ENCODE measurements at places on chromosomes 6 and 20.

DNA sequence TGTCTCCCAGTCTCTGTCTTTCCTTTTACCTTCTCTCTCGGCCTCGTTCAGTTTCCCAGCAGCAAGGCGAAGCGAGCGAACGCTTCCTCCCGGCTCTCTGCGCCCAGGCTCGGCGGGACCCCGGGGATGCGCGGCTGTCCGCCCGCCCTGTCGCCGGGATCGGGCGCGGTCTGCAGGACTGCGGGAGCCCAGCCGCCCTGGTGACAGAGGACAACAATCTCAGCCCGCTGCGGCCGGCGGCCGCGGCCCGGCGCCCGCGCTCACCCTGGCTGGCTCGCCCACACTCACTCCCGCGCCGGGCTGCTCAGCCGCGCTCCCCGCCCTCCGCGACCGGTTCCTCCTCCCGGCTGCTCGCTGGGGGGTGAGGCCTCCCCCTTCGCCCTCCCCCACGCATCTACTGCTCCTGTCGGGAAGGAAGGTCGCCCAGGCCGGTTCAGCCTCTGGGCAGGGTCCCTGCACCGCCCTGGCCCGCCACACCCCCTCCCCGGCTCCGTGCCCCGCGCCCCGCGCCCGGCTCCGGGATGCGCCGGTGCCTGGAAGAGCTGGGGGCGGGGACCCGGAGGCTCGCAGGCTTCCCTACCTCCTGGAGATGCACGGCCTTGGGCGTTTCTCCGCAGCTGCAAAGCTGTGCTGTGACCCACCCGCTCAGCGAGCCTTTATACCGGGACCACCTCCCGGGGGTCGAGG, 410 bp downstream of the SYNE1 start:
- H3K4me1 ChIP-seq = peaks cover 20% of the 10 kb centered on the region
- DNase-seq = no peak
- H3K27me3 ChIP-seq = peaks cover 40% of the 10 kb centered on the region
- peak overlapping the region; percentile 64 for H3K4me3 ChIP-seq
- no peaks in the 10 kb centered on the region for H3K36me3 ChIP-seq
- peak overlapping the region; percentile 18 for H3K27ac ChIP-seq

- H3K27ac ChIP-seq = no peak overlapping the region
- H3K4me1 ChIP-seq = peaks cover 17% of the 10 kb centered on the region
- no peaks in the 10 kb centered on the region for H3K27me3 ChIP-seq
- H3K36me3 ChIP-seq = no peaks in the 10 kb centered on the region
These were observed 142.9 kb downstream of the CDC5L start for GRCh38 chr6:44530209-44530909.

- peaks cover 24% of the 10 kb centered on the region for H3K27me3 ChIP-seq
- H3K4me3 ChIP-seq = no peak overlapping the region
- H3K27ac ChIP-seq = no peak overlapping the region
These were observed 15.9 kb upstream of the ITPR3 start for GRCh38 chr6:33604941-33605854.

- no peak for DNase-seq
- no peaks in the 10 kb centered on the region for H3K27me3 ChIP-seq
- no peak overlapping the region for H3K27ac ChIP-seq
- no peak overlapping the region for H3K4me3 ChIP-seq
- peaks cover 2% of the 10 kb centered on the region for H3K36me3 ChIP-seq
These were observed 61.2 kb upstream of the SUPT3H start for GRCh38 chr6:45438849-45439406.

DNA sequence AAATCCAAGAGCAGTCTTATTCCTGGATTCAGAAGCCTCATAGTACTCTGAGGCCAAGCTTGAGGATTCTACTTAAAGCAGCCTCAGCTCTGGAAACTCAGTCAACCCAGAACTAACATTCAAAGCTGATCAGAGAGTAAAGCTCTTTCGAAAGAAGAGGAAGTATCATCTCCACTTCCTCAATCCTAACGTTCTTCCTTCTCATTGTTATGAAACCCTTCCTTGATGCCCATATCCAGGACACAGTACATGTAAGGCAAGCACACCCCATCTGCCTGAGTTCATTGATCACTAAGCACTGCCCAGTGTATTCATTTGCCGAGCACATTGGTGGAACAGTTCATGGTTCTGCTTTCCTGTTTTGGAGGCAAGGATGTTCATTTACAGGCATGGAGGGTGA, at the start of gene IPCEF1:
Gene IPCEF1 (minus strand): TSS at position 114 of the 400 bp plus-strand sequence. CDS start 90,856 bp downstream, outside the sequence.
- H3K36me3 ChIP-seq = no peaks in the 10 kb centered on the region
- no peak within 1 kb of the TSS for H3K27ac ChIP-seq
- no peaks in the 10 kb centered on the region for H3K27me3 ChIP-seq
- H3K4me1 ChIP-seq = peaks cover 41% of the 10 kb centered on the region
- no peak within 1 kb of the TSS for H3K4me3 ChIP-seq
- DNase-seq = no peak

DNA sequence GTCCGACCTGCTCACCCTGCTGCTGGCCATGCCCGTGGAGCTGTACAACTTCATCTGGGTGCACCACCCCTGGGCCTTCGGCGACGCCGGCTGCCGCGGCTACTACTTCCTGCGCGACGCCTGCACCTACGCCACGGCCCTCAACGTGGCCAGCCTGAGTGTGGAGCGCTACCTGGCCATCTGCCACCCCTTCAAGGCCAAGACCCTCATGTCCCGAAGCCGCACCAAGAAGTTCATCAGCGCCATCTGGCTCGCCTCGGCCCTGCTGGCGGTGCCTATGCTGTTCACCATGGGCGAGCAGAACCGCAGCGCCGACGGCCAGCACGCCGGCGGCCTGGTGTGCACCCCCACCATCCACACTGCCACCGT, 885 bp downstream of the NTSR1 start:
- no peak overlapping the region for H3K27ac ChIP-seq
- peaks cover 7% of the 10 kb centered on the region for H3K4me1 ChIP-seq
- H3K36me3 ChIP-seq = no peaks in the 10 kb centered on the region
- H3K27me3 ChIP-seq = peaks cover 38% of the 10 kb centered on the region
- no peak overlapping the region for H3K4me3 ChIP-seq

GRCh38 chr6:78400076-78400475, 467.3 kb upstream of the IRAK1BP1 start:
- no peaks in the 10 kb centered on the region for H3K36me3 ChIP-seq
- DNase-seq = no peak
- no peak overlapping the region for H3K27ac ChIP-seq
- H3K27me3 ChIP-seq = no peaks in the 10 kb centered on the region
- no peak overlapping the region for H3K4me3 ChIP-seq
- no peaks in the 10 kb centered on the region for H3K4me1 ChIP-seq

GRCh38 chr20:58148891-58149290, 79.6 kb downstream of the ANKRD60 start:
- H3K36me3 ChIP-seq = no peaks in the 10 kb centered on the region
- DNase-seq = no peak
- no peaks in the 10 kb centered on the region for H3K4me1 ChIP-seq
- no peak overlapping the region for H3K27ac ChIP-seq
- no peak overlapping the region for H3K4me3 ChIP-seq

DNA sequence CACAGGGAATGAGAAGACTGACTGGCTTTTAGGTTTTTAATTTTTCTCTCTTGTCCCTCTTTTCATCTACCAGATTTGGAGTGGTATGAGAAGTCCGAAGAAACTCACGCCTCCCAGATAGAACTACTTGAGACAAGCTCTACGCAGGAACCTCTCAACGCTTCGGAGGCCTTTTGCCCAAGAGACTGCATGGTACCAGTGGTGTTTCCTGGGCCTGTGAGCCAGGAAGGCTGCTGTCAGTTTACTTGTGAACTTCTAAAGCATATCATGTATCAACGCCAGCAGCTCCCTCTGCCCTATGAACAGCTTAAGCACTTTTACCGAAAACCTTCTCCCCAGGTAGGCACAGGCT, 644 bp downstream of the MAD2L1BP start:
- DNase-seq = peak; percentile 52
- peak overlapping the region; percentile 93 for H3K27ac ChIP-seq
- peaks cover 46% of the 10 kb centered on the region for H3K36me3 ChIP-seq
- peaks cover 45% of the 10 kb centered on the region for H3K4me1 ChIP-seq
- H3K4me3 ChIP-seq = peak overlapping the region; percentile 94

DNA sequence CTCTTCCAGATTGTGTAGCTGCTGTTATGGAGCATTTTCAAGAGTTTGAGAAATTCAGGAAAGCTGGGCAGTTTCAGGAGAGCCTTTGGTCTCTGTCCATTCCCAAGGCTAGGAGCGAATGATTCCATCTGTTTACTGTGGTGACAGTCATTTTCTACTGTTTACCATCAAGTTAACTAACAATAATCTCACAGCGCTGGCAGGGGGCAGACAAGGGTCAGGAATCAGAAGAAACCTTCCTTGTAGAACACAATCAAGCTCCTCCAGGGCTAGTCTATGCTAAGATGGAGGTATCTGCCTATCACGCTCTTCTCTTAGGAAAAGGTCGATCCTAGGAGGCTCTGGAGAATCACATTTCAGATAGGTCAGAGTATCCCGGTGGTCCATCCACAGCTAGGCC, 293.9 kb downstream of the KIF16B start:
- H3K4me3 ChIP-seq = no peak overlapping the region
- DNase-seq = no peak
- H3K36me3 ChIP-seq = no peaks in the 10 kb centered on the region
- no peak overlapping the region for H3K27ac ChIP-seq
- H3K27me3 ChIP-seq = no peaks in the 10 kb centered on the region

DNA sequence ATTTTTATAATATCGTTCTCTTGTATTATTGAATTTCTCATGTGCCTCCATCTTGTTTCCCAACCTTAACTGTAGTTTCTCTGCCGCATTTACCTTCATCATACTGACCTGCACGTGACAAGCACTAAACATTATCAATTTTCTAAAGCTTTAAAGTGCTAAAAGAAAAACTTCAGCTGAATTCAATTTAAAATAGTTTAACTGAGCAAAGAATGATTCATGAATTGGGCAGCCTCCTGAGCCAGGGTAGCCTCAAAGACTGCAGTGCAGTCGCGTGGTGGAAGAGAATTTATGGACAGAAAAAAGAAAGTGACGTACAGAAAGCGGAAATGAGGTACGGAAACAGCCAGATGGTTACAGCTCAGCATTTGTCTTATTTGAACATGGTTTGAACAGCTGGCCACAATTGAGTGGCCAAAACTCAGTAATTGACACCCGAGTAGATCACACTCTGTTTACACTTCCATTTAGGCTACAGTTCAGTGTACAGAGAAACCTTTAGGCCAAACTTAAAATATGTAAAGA, 4.2 kb upstream of the ZDHHC14 start:
- peaks cover 8% of the 10 kb centered on the region for H3K4me1 ChIP-seq
- H3K36me3 ChIP-seq = no peaks in the 10 kb centered on the region
- peaks cover 9% of the 10 kb centered on the region for H3K27me3 ChIP-seq
- H3K27ac ChIP-seq = no peak overlapping the region

- no peaks in the 10 kb centered on the region for H3K36me3 ChIP-seq
- H3K4me3 ChIP-seq = no peak overlapping the region
- H3K27ac ChIP-seq = no peak overlapping the region
- no peak for DNase-seq
These were observed 219.2 kb downstream of the C6orf118 start for GRCh38 chr6:165090242-165090641.
